ENCODE measurements at places on chromosomes 1 and 21.

- no peak for DNase-seq
Measured at GRCh38 chr1:11187494-11187893, 1.7 kb upstream of the ANGPTL7 start.

DNA sequence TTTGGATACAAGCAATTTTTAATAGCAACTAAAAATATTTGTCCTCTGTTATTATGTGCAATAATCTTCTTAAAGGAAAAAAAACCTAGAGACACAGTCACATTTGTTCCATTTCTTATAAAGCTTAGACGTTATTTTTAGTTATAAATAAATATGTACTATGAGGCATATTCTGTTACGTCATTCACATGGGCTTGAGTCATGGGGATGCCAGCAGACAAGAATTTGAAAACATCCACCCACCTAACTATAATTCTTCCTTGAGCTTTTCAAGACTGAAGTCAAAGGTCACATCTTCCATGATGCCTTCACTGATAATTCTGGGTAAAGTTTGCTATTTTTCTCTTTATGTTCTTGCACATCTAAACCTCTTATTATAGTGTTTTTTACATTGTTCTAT, 268.8 kb downstream of the KCTD3 start:
- no peak for DNase-seq

- DNase-seq, result no peak
Measured at GRCh38 chr21:29680273-29680672, 259.5 kb downstream of the GRIK1 start.

GRCh38 chr1:204418174-204419063, 6.8 kb upstream of the PPP1R15B start:
- no peak for DNase-seq

GRCh38 chr1:232207073-232207866, 422.7 kb downstream of the SIPA1L2 start:
- DNase-seq, result no peak

GRCh38 chr1:213615226-213615916, 372.4 kb upstream of the PROX1 start:
- no peak for DNase-seq

DNA sequence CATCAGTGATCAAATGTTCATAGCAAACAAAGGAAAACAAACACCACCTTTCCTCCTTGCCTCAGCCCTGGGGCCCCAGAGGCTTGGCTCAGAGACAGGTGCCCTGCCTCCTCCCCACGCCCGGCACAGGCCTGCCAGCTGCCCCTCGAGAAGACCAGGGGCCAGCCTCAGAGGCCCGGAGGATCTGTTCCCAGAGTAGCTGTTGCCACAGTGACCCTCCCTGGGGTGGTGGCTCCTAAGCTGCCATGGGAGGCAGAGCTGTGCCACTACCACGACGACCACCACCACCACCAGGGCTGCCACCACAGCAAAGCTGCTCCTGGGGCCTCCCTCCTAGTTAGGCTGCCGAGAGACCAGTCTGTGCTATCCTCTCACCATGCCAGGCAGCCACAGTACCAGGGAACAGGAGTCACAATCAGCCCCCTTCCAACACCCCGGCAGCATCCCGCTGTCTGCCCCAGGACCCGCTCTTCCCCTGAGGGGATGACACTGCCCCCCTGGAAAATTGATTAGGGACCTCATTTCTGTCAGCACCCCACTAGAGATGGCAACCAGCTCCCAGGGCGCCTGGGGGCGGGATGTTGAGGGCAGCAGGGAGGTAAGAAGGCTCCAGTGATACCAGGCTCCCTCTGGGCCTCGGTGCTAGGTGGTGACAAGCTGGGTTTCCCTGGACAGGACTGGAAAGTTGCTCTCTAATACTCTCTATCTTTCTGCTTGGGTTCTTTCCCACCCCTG, 30.5 kb downstream of the KCNC4 start:
- no peak for DNase-seq

GRCh38 chr1:205321162-205321958, at the start of gene NUAK2:
TSS of gene NUAK2 (minus strand) at chr1:205321745. CDS start at chr1:205321628, 117 bp downstream.
- peak; percentile 44 for DNase-seq

- no peak for DNase-seq
Measured at GRCh38 chr1:55504306-55504731, 289.2 kb upstream of the USP24 start.

DNA sequence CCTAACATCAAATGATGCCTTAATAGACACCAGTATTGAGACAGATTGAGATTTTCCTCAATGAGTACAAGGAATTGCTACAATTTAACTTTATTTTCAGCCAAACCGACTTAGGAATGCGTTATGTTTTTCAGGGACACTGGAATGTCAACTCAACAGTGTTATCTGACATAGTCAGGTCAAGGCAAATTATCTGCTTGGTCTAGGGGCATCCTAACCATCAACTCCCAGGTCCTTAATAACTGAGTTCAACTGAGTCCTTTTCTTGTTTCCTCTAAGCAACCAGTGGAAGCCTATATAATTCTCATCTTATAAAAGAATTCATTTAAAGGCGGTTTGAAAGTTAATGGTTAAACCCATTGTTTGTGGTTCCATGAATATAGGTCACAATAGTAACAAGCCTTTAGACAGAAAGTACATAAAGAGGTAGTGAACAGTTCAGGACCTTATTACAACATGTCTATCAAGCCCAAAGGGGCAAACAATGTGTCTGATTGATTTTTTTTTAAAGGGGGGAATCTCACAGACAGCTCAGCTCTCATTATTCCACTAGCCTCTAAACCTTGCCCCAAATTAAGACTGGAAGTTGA, 32.3 kb upstream of the NR5A2 start:
- DNase-seq, result no peak

DNA sequence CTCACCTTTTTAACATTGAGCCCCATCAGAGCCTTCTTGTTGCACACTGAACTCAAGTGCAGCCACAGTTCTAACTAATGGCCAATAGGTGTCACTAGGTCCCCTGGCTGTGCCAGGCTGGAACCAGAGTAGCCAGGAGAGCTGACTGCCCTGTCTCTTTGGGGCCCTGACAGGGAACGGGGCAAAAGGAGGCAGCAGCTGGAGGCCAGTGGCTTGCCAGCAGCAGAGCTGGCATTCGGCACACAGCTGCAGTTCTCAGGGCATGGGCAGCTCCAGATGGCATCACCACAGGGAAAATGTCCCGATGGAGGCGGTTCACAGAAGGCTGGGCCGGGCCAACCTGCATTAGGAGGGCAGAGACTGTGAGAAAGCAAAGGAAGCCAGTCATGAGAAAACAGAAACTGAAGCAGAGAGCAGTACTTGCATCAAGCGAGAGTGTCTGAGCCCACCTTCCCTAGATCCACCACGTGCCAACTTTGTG, 188.6 kb downstream of the FCRL5 start:
- DNase-seq, result no peak

- peak; percentile 24 for DNase-seq
Measured at GRCh38 chr1:225813214-225813964, 3.5 kb downstream of the EPHX1 start.

DNA sequence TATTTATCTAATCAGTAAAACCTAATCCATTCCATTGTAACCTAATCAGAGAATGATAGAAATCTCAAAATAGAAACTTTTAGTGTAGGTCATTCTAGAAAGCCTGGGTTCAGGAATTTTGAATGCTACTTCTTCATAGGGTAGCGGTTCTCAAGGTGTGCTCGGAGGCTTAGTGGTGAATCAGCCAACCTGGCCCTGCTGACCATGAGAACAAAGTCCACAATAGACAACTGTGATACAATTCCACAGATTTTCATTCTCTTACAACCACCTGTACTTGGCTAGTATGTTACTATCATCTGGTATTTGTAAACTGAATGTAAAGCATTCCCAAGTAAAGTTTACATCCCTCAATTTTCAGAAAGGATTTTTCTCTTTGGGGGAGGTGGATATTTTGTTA, 7.5 kb upstream of the PUM1 start:
- DNase-seq, result no peak

DNA sequence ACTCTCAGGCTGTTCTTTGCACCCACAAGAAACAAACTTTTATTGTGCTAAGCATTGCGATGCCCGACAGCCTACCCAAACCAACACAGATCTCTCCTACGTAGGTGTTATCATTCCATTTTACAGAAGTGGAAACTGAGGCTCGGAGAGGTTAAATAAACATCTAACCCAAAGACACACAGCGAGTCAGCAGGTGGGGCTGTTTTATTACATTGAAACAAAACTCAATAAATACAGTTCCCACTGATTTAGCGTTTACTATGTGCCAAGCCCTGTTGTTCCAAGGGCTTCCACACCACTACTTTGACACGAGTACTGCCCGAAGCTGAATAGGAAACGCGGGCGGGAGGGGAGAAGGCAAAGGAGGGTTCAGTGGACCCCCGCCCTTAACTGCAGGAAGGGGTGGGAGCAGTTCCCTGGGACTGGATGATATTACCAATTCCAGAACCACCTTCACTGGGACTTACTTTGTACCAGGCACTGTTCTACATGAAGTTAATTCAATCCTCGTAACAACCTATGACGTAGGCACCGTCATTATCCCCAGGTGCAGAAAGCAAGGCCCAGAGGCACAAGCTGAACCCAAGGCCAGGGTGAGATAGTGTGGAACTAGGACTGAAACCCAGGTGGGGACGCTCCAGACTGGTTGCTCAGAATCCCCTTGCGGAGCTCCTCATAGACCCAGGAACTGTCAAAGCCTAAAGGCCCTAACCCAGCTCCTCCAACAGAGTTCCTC, 19.3 kb upstream of the ALDH4A1 start:
- no peak for DNase-seq

- no peak for DNase-seq
Measured at GRCh38 chr1:107794571-107794970, 170.4 kb downstream of the VAV3 start.

GRCh38 chr1:62294261-62294660, 25.0 kb downstream of the KANK4 start:
- DNase-seq, result no peak

- DNase-seq, result no peak
Measured at GRCh38 chr1:181091309-181092040, 3.0 kb downstream of the IER5 start.

DNA sequence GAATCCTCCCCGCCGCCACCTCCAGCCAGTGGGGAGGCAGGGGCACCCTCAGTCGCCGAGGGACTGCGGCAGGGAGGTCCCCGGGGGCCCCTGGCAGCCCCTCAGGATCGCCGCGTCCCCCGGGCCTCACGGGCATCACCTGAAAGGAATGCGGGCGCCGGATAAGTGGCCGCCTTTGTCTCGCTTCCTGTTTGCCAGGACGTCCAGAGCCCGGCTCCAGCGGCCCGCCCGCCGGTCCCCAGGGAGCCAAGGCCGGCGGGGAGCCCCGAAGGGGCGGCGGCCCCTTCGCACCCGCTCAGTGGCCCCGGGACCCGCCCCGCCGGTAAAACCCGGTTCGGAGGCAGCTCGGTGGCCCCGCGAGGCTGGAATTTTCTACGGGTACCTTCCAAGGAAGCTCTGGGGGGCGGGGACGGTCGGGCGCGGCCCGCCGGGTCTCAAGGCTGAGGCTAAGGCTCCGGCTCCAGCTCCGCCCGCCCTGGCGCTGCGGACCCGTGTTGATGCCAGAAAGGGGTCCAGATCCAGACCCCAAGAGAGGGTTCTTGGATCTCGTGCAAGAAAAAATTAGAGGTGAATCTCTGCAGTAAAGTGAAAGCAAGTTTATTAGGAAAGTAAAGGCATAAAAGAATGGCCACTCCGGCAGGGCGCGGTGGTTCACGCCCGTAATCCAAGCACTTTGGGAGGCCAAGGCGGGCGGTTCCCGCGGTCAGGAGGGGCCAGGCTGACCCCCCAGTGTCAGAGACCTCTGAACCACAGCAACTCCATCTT, 12.6 kb downstream of the TINAGL1 start:
- no peak for DNase-seq

GRCh38 chr1:153483776-153484175, 23.3 kb upstream of the S100A7 start:
- peak; percentile 73 for DNase-seq

DNA sequence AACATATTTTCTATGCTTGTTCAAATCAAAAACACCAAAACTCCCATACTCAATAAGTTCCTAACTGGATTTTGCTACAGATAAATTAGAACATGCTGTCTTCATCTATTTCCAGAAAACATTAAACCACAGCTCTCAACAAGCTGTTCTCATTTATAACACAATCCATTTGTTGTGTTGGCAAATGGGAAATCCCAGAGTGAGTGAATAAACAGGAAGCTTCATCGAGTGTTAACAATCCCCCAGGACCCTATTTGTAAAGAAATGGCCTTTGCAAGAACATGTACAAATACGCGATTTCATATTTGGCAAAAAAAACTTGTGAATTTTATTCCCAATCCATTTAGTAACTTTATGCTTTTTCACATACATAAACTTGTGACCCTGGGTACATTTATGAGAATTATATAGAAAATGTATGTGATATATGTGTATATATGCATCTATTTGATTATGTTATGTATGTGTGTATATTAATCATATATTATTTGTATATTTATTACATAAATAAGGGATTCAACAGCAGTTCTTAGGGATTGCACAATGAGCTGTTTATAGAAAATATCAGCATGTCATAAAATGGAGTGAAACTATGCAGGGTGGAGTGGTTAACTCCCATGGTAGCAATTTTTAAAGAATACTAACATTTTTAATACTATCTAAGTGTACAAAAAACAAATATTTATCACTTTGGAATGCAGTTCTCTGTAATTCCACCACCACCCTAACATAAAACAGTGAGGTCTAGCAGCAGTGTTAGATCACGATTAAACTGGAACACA, 160.0 kb downstream of the NEGR1 start:
- DNase-seq, result no peak

GRCh38 chr21:17732306-17732705, 86.8 kb downstream of the C21orf91 start:
- DNase-seq, result no peak

GRCh38 chr1:224751624-224752311, 135.7 kb downstream of the CNIH3 start:
- no peak for DNase-seq

GRCh38 chr1:201268604-201269151, 14.6 kb upstream of the PKP1 start:
- DNase-seq, result no peak

Measured in NCI-H1417 treated with DMSO at 0.1 percent for 48 hours (cell line).